ENCODE measurements at places on chromosomes 1 and 21. TPM values are rescaled to one million over a fixed set of nuclear protein-coding genes. Genes with fewer than 3 reads are reported as not detected.

The COL6A2 gene
- 1,951 TPM for total RNA-seq

The RABIF gene
- 13.9 TPM for total RNA-seq

The KCNE2 gene
- total RNA-seq = not detected

The TTC39A gene
- total RNA-seq = 1.3 TPM

- no peaks in the 10 kb centered on the region for H3K27me3 ChIP-seq
- DNase-seq = peak; percentile 42
- no peak overlapping the region for H3K27ac ChIP-seq
- no peak overlapping the region for H3K4me3 ChIP-seq
Observed at GRCh38 chr1:53619367-53620060, 119.5 kb downstream of the GLIS1 start.

GRCh38 chr1:238710697-238711096 lies 675.7 kb upstream of the CHRM3 start:
- H3K4me3 ChIP-seq = no peak overlapping the region
- H3K27me3 ChIP-seq = no peaks in the 10 kb centered on the region
- H3K4me1 ChIP-seq = no peaks in the 10 kb centered on the region
- no peak overlapping the region for H3K27ac ChIP-seq

DNA sequence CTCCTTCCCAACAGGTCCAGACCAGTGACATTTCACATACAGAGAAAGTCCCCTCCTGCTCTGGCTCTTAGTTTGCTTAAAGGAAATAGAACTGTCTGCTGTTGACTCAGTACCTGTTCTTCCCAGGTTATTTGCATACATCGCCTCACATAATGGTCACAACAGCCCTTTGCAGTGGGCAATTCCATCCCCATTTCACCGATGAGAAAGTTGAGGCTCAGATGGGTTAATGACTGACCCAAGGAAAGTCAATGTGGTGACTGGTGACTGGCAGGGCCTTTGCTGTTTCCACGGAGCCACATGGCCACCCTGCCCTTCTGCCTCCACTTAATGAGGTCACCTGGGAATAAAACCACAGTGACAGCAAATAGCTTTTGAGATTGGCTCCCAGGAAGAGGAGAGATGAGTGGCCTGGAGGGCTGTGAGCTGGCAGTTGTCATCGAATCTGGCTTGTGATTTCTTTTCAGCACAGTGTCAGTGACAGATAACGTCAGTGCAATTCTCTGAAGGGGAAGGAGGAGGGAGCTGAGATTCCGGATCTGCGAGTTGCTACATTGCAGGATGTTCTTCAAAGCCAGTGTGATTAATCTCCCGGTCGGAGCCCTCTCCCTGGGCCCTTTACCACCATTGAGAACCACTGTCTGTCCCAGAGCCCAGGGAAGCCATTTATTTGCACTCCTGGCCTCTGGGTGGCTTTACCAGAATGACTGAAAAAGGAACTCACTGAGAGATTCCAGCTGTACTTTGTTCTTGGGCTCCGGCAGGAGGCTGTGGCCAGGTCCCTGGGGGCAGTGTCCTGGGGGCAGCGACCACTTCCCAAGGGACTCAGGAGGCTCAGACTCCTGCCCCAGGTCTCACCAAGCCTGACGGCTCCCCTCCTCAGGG lies 117.2 kb downstream of the CNIH3 start:
- no peaks in the 10 kb centered on the region for H3K36me3 ChIP-seq
- H3K27ac ChIP-seq = no peak overlapping the region
- no peak for DNase-seq
- H3K4me1 ChIP-seq = peaks cover 9% of the 10 kb centered on the region

GRCh38 chr1:107547363-107548155 lies 406.7 kb downstream of the NTNG1 start:
- H3K27me3 ChIP-seq = no peaks in the 10 kb centered on the region
- no peaks in the 10 kb centered on the region for H3K4me1 ChIP-seq

DNA sequence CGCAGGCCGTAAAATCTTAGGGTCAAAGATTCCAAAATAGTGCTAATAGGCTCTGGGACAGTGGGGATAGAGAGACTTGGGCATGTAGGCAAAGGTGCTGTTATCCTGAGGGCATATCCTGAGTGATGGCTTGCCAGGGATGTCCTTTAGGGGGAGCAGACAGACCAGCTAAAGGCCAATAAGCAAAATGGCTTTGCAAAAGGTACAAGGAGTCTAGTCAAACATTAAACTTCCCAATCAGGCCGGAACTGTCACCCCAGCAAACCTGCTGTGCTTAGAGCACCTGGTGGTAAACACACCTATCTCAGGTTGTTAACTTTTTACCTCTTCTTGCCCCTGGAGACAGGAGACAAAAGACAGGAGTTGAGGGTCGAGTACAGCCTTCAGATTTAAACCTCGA lies 49.1 kb downstream of the TRABD2B start:
- no peaks in the 10 kb centered on the region for H3K36me3 ChIP-seq
- no peak for DNase-seq
- H3K27ac ChIP-seq = no peak overlapping the region
- no peak overlapping the region for H3K4me3 ChIP-seq
- peaks cover 31% of the 10 kb centered on the region for H3K27me3 ChIP-seq
- H3K4me1 ChIP-seq = no peaks in the 10 kb centered on the region

DNA sequence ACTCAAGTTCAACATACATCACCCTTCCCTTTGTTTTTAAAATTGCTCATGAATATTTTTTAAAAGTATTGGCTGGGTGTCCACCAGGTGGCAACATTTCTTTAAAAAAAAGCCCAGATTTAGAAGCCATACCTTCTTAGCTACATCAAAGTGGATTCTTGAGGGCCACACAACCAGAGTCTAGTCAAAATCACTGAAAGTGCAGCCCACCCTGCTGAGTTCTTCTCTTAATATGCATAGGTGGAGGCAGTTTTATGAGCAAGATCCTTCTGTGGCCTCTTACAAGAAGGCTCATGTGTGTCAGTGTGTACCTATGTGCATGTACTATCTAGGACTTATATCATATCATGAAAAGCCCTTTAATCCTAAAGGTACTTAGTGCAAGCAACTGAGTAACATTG lies 16.9 kb upstream of the GNG12 start:
- no peaks in the 10 kb centered on the region for H3K36me3 ChIP-seq
- H3K27ac ChIP-seq = no peak overlapping the region
- no peaks in the 10 kb centered on the region for H3K27me3 ChIP-seq
- DNase-seq = no peak
- H3K4me3 ChIP-seq = no peak overlapping the region

DNA sequence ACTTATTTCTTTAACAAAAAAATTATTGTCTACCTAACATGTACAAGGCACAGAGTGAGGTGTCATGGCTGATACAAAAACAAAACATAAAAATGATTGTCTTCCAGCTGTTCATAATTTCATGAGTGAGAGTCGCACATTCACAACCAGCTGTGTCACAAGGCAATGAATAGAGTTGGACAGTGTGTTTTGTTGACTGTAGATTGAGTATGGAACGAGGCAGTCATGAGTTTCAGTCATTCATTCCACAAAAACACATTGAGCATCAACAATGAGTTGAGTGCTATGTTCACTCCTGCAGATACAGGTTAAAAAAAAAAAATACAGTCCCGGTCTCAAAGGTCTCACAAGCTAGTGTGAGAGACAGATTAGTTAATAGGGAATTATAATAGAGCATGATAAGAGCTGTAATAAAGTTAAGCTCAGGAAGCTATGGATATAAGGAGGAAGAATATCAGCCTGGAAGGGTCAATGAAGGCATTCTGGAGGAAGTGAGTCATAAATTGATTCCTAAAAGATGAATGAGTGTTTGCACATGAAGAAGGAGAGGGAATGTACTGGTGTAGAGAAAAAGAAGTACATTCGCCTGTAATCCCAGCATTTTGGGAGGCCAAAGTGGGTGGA lies 47.8 kb upstream of the ARHGAP29 start:
- H3K27ac ChIP-seq = no peak overlapping the region
- no peaks in the 10 kb centered on the region for H3K36me3 ChIP-seq
- H3K4me3 ChIP-seq = no peak overlapping the region
- no peak for DNase-seq
- H3K27me3 ChIP-seq = peaks cover under 1% of the 10 kb centered on the region

DNA sequence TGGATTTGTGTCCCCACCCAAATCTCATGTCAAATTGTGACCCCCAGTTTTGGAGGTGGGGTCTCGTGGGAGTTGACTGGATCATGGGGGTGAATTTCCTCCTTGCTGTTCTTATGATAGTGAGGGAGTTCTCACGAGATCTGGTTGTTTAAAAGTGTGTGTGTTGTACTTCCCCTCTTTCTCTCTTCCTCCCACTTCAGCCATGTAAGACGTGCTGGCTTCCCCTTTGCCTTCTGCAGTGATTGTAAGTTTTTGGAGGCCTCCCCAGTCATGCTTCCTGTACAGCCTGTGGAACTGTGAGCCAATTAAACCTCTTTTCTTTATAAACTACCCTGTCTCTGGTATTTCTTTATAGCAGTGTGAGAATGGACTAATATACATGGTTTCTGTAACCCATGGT lies 64.6 kb downstream of the RHOU start:
- peaks cover 2% of the 10 kb centered on the region for H3K4me1 ChIP-seq
- no peak for DNase-seq
- H3K27ac ChIP-seq = no peak overlapping the region
- no peaks in the 10 kb centered on the region for H3K36me3 ChIP-seq

DNA sequence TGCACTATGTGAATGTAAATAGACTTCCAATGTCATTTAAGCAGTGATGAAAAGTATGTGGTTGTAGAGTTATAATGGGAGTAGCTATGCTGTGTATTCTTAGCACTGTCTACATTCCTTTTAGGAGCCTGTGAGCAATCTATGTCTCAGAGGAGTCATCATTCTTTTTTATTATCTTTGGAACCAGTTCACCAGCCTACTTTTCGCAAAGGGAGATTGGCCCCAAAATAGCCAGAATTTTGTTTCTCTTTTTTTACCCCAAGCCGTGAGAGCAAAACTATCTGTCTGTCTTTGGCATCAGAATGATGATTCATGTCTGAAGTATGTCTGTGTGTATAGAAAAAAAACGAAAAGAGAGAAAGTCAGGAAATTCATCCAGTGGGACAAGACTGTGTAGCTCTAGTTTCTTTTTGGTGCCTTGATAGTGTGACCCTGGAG lies 44.2 kb downstream of the OSBPL9 start:
- peak overlapping the region; percentile 33 for H3K4me3 ChIP-seq
- peaks cover 3% of the 10 kb centered on the region for H3K36me3 ChIP-seq
- DNase-seq = no peak
- H3K27me3 ChIP-seq = no peaks in the 10 kb centered on the region
- H3K4me1 ChIP-seq = peaks cover 56% of the 10 kb centered on the region

GRCh38 chr1:48773133-48773532 lies 3.6 kb downstream of the BEND5 start:
- H3K27me3 ChIP-seq = peaks cover 26% of the 10 kb centered on the region
- no peak for DNase-seq
- no peak overlapping the region for H3K27ac ChIP-seq
- no peak overlapping the region for H3K4me3 ChIP-seq
- peaks cover 11% of the 10 kb centered on the region for H3K4me1 ChIP-seq
- no peaks in the 10 kb centered on the region for H3K36me3 ChIP-seq

Measured in osteocyte (in vitro differentiated cells).